Femur (tissue), 1 donor: ENCODE measurements at places on chromosomes 3 and 15.

DNA sequence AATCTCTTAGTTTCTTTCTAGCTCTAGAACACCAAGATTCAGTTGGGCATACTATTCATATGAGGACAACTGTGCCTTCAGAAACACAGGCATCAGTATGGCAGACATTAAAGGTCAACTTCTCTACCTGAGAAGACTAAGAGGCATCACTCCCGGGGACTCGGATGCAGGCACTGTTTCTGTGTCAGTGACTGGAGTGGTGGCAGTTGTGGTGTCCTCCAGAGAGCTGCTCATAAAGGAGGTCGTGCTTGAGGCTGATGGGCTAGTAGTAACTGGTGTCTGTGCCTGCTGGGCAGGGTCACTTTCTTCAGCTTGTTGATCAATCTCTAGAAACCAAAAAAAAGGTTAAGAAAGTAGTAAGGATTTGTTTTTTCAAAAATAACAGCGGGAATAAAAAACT, 75.2 kb downstream of the FBXL22 start:
- no peak for DNase-seq

DNA sequence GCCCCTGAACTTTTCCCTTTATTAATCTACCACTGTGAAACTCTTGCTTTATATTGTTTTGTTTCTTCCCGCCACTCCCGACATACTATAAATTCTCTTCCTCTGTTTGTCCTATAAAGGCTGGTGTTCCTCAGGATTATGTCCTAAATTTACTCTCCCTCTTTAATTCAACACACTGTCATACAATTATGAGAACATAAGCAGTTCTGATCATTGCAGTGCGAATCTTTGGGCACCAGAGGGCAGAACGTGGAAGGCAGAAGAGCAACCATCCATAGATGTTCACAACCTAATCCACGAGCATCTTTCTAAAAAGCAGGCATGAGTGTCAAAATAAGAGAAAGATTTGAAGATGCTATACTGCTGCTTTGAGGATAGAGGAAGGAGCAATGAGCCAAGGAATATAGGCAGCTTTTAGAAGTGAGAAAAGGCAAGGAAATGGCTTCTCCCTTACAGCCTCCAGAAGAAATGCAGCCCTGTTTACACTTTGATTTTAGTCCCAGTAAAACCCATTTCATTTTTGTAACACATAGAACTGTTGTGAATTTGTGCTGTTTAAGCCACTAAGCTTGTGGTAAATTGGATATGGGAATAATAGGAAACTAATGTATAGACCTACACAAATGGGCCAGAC, 179.4 kb downstream of the GBE1 start:
- DNase-seq, result peak; percentile 16

DNA sequence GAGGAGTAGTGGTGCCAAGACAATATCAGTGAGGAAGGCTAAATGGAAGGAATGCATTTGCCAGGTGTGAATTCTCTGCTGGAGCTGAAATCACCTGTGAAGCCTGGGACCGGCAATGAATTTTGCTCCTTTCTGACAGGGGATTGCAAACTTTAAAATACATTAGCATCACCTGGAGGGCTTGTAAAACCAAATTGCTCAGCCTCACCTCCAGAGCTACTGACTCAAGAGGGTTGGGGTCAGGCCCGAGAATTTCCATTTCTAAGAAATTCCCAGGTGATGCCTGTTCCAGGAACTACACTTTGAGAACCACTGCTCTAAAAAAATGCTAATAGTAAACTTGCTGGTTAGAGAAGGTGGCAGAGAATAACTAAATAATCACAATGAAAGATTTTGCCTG, 445.6 kb upstream of the RBMS3 start:
- no peak for DNase-seq

DNA sequence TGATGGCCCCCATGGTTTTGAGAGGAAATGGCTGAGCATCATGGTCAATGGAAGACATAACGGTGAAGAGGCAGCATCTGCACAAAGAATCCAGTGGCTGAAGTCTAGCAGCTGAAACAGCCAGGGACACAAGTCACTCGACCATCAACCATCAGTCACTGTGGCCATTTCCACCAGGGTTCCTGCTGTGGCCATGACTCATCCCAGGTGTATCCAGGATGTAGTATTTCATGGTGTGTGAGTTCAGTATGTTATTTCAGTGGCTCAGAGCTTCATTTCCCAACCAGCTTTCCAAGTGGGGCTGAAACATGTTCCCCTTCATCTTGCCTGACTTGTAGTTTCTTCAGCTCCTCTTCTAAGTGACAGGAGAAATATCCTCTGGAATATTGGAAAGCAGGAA, 47.8 kb upstream of the WNT5A start:
- no peak for DNase-seq

DNA sequence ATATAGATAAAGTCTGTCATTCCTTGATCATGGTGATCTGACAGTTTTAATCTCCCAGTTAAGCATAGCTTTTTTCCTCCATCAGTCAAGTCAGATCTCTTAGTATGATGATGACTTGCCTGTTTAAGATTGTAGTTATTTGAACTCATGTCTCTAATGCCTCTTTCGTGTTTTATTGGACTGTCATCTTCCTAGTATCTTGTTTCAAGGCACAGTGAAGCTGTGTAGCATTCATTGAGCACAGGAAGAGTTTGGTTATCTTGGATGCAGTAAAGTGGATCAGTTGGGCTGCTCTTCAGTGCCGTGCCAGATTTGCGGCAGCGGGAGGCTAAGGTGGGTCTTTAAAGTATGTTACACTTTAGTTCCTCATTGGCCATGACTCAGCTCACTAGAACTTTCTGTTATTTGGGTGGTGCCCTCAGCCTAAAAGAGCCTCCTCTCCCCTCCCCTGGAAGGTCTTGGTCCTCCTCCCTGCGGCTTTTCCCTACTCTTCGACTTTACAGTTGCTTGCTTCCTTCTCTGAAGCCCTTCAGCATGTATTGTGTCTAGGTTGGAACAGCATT, 45.7 kb upstream of the SKOR1 start:
- no peak for DNase-seq

- DNase-seq, result no peak
Measured at GRCh38 chr3:106810300-106810875, 566.9 kb upstream of the CCDC54 start.

DNA sequence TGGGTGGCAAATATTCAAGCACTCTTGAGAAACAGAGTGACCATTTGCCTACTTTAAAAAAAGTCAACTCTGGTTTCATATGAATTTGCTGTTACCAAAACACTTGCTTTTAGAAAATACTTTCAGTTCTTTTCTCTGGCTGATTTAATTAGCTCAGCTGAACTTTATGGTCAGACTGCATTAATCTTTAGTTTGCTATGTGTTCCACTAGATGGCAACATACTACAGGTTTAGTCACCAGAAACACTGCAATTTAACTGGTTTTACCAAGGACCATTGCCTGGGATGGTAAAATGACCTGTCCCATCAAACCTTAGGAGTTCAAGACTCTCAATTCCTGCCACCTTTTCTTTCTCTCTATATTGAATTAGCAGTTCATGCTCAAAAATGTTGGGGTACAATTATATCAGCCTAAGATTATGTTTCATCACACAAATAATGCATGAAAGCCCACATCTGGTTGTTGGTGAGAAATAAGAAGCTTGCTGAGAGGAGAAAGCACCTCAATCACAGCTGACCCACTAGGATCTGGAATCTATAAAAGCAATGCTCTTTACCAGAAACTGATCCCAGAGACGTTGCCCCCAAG, 14.2 kb downstream of the EIF4E3 start:
- DNase-seq, result no peak

DNA sequence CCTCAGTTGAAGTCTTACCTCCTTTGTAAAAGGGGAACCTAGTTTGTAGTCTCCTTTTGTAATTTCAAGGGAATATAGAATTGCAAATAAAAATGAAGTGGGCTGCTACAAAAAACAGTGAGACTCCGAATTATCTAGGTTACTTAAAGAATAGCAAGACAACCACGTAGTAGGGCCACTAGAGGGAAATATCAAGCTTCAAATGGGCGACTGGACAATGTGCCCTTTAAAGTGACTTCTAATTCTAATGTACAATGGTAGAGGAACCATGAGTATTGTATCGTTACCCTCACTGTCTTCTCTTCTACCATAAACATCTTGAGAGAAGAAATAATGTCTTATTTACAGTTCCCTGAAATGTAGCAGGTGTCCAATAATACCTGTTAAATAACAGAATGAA, 56.3 kb downstream of the TP63 start:
- no peak for DNase-seq

- DNase-seq, result peak; percentile 83
Measured at GRCh38 chr3:8987645-8988383, 24.5 kb upstream of the RAD18 start.

DNA sequence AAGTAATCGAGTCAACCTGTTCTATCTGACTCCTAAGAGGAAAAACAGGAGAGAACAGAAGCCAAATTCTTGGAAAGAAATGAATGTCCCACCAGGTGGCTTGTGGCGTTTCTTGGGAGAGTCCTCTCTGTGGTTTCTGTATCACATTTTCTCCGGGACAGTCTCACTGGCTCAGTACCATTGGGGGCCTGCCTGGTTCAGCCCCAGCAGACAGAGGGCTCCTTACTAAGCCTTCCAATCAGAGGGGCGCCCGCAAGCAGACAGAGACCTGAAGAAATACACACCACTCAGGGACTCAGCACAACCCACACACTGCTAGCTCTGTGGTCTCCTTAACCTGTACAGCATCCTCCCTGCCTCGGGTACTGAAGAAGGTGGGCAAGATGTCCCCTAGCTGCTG, 302.1 kb downstream of the TLE3 start:
- no peak for DNase-seq

DNA sequence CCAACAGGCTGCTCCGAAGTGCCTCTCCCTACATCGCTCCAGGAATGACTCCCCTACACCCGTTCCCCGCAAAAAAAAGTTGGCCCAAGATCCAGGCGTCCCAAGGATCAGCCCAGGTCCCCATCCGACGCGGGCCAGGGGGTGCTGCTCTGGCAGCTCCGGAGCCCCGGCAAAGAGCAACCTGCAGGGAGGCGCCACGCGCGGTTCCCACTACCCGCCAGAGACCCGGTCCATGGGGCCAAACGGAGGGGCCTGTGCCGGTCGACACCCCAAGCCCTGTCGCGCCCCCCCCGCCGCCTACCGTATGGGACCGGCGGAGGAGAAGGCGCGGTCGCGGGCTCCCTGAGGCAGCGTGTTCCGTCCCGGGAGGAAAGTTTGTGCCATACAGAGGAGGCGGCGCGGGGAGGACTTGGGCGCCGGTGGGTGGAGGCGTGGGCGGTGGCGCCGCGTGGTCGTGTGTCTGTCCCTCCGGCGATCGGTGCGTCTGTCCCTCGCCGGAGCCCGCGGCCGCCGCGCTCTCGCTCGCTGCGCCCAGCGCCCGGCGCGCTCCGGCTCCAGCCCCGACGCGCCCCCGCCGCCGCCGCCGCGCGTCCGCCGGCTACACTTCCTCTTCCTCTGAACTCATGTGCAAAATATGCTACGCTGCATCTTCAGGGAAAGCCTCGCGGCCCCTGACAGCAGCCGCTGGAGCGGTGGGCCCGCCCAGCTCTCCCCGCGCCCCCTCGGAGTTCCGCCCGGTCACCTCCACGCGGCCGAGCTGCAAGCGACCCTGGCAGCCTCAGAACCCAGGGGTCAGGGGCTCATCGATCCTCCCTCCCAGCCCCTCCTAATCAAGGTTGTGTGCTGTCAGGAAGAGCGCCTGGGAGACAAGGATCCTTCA, at the start of gene RFTN1:
Gene RFTN1, minus strand, starts transcription at position 559 of the 880 bp plus-strand sequence. CDS start 19,830 bp downstream, outside the sequence.
- peak; percentile 77 for DNase-seq

GRCh38 chr15:64896371-64897069, 15.2 kb upstream of the ANKDD1A start:
- DNase-seq, result no peak

GRCh38 chr3:70857916-70858315, 545.5 kb upstream of the MDFIC2 start:
- no peak for DNase-seq

- DNase-seq, result peak; percentile 40
Measured at GRCh38 chr3:46110701-46111493, 83.6 kb upstream of the XCR1 start.

- DNase-seq, result no peak
Measured at GRCh38 chr15:64232400-64232799, 69.6 kb upstream of the PPIB start.

GRCh38 chr3:19070325-19070724, 78.0 kb upstream of the KCNH8 start:
- DNase-seq, result no peak

DNA sequence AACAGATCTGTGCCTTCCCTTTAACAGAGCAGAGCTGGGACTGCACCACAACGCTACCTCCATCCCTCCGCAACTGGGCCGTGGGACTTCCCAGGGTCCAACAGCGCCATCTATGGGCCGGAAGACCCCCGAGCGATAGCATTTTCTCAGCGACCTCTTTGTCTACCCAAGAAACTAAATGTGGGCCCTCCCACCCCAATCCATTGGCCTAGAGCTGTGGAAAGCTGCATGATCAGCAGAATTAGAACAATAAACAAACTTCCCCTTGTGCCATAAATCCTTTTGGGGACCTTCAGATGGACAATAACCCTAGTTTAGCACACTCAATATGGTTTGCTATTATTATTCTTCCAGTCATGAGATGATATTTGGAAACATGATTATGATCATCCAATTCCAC, 74.8 kb upstream of the NTRK3 start:
- peak; percentile 36 for DNase-seq

- DNase-seq, result peak; percentile 84
Measured at GRCh38 chr15:45187894-45188830, at the start of gene SHF. Gene SHF (minus strand): TSS chr15:45187966. CDS start chr15:45187951, 15 bp downstream.

GRCh38 chr3:117278424-117279190, 569.0 kb downstream of the TUSC7 start:
- peak; percentile 17 for DNase-seq

DNA sequence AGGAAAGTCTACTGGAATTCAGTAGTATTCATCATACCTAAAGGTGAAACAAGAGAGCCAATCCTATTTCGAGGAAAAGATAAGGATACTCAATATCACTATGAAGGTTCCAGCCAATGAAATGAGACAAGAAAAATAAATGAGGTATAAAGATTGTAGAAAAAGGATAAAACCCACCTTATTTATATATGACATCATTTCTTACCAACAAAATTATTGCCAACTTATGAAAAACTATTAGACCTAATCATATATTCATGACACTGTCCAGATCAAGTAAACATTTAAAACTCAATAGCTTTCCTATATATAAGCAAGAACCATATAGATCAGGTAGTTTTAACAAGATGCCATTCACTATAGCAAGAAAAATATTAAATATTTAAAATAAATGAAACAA, 110.4 kb upstream of the NR2E3 start:
- DNase-seq, result no peak

- DNase-seq, result no peak
Measured at GRCh38 chr3:71164881-71165280, 418.6 kb downstream of the FOXP1 start.

GRCh38 chr15:41919201-41919820, 25.5 kb upstream of the SPTBN5 start:
- no peak for DNase-seq

GRCh38 chr3:102630531-102630930, 195.7 kb downstream of the ZPLD1 start:
- no peak for DNase-seq
